T-cell (primary cell): ENCODE measurements at places on chromosomes 3 and 15. TPM values are rescaled to one million over a fixed set of nuclear protein-coding genes. Genes with fewer than 3 reads are reported as not detected.
A peak's percentile ranks its signal among the peaks of the same experiment; 100 is the strongest.

DNA sequence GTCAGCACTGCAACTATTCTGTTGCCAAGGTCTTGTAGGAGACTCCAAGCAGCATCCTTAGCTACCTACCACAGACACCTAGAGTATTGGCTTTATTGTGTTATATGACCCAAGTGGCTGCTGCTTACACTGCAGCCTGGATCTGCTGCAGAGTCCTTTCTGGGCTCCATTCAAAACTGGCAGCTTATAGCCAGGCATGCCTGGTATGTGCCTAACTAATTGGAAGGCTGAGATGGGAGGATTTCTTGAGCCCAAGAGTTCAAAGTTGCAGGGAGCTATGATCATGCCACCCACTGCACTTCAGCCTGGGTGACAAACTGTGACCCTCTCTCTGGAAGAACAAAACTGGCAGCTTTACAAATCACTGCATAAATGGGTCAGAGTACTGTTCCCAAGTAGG is 8.6 kb downstream of the NDUFB4 start:
- no peak for DNase-seq

GRCh38 chr15:71575474-71576045 is 234.8 kb upstream of the NR2E3 start:
- no peak for DNase-seq

DNA sequence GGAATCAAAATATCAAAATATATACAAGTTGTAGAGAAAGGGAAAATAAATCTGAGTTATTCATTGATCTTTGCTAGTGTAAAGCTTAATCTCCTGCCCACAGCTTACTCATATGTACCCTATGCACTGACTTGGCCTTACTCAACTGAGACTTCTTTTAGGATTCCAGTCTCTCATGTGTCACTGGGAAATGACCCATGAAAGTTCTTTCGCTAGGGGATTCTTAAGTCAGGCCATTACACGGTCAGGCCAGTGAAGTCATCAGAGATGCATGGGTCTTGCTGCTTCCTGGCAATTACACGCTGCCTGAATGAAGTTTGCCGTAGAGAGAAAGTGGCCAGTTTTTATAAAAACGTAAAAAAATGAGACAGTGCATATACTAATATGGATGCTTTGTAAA is 20.7 kb upstream of the LPP start:
- no peak for DNase-seq

DNA sequence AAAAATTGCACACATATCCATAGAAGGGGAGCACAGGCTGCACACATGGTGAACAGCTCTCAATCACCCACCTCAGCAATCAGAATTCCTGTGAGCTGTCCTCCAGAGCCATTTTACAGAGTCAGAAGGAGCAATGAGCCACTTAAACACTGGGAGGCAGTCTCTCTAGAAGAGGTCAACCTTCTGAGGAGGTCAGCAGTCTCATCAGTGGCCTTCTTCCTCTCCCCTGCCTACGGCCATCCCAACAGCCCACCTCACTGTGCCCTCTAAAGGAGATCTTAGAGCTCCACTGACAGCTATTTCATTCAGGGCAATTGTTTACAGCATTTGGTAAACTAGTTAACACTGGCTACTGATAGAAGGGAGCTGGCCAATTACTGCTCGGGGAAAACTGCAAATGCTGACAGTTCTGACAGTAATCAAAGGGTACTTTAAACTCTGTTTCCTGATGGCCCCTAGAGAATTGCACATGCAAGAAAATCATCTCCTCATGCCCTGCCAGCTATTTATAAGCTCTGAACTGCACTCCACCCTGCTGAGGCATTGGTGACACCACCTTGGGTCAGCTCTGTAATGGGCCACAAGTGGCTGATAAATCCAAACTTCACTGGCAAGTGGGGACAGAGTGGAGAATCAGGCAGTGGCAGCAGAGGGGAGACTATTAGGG is 42.1 kb upstream of the TSPAN3 start:
- DNase-seq, result no peak

GRCh38 chr3:50616003-50616769 is 765 bp upstream of the MAPKAPK3 start:
- peak; percentile 80 for DNase-seq

ZWILCH gene
- 6.2 TPM for total RNA-seq

PEX5L gene
- total RNA-seq, result not detected
